ENCODE measurements at places on chromosomes 1 and 21.

DNA sequence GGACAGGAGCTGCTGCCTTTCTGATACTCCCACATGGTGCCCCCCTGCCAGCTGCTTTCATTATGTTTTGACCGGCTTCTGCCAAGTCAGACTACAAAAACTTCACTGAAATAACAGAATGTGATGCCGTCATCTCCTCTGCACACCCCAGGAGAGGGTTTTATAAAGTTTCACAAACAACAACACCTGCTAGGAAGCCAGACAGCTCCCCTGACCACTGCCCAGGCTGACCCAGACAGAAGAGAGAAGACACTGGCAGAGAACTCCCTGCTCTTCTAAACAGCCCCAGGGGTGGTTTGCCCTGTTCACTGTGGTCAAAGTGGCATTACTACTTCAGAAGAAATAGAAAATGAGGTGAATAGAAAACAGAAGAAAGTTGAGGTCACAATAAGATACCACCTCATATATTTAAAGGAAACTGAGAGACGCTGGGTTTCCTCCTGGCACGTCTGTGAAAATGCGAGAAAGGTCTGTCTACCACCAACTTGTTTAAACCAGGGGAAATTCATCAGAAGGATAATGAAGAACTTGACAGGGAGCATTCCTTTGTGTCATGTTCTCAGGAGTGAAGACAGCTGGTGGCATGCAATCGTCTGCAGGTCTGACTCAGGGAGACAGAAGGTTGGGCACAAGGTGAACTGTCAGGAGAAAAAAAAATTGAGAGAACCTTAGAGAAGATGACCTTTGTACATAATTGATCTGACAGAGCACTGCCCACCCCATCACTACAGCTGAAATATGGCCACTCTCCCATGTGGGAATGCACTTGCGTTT is 119.0 kb upstream of the NFIA start:
- peak; percentile 24 for DNase-seq

GRCh38 chr1:47967864-47968555 is 29.2 kb downstream of the TRABD2B start:
- DNase-seq = no peak

DNA sequence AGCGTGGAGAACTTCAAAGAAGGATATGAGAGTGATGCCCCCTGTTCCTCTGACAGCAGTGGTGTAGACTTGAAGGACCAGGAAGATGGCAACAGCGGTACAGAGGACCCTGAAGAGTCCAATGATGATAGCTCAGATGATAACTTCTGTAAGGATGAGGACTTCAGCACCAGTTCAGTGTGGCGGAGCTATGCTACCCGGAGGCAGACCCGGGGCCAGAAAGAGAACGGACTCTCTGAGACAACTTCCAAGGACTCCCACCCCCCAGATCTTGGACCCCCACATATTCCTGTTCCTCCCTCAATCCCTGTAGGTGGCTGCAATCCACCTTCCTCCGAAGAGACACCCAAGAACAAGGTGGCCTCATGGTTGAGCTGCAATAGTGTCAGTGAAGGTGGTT is 14.0 kb downstream of the CERS2 start:
- DNase-seq = no peak

- DNase-seq = peak; percentile 85
These were observed 16.1 kb downstream of the ENSA start for GRCh38 chr1:150613061-150613920.

- DNase-seq = peak; percentile 38
These were observed 155.1 kb downstream of the SIPA1L2 start for GRCh38 chr1:232474826-232475225.

DNA sequence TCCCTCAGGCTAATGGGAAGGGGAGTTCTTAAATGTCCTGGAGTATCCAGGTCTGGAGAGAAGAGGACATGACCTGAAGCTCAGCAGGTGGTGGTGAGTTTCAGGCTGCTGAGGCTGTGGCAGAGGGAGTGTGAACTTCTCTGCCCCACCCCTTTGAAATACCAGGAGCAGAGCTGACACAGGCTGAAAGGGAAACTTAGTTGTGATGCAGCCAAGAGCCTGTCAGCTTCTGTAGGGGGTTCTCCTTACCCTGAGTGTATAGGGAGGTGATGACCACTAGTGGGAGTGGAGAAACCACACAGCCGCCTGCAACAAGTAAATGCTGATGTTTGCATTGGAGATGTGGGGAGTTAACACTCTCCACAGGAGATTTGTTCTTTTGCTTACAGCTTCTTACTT is 152.3 kb downstream of the FCRL5 start:
- peak; percentile 82 for DNase-seq

- no peak for DNase-seq
These were observed 1.5 kb downstream of the ERI3 start for GRCh38 chr1:44353604-44354003.

DNA sequence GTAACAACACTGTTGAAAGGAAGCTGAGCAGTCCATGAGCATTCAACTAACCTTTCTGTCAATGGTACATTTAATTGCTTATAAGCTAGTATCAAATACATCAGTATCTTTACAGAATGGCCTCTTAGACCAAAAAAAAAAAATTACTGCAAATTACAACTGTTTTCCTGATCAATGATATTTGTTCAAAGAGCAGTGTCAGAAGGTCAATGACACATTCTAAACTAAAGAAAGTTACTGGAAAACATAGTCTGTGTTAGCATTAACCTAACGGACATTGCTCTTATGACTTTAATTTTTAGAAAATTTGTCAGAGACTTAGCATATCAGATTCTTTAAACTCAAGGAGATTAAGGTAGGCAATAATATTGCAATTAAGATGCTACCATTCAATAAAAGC is 162.5 kb downstream of the KCNT2 start:
- no peak for DNase-seq

- no peak for DNase-seq
These were observed 24.7 kb downstream of the INAVA start for GRCh38 chr1:200919386-200919785.

DNA sequence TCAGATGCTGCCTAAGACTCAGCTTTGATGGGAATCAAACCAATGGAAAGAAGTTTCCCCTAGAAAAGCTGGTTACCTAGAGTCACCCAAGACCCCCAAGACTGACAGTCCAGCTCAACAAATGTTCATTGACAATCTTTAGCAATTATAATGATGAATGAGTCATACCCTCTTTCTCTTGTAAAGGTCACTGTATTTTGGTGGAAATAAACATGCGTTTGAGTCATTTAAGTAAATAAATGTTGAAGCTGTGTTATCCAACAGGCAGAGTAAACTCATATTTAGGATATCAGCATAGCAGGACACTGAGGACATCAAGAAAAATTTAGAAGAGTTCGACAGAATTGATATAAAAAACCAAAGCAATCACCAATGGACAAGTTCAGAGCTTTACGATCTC is 295.9 kb downstream of the RGS7 start:
- DNase-seq = no peak

DNA sequence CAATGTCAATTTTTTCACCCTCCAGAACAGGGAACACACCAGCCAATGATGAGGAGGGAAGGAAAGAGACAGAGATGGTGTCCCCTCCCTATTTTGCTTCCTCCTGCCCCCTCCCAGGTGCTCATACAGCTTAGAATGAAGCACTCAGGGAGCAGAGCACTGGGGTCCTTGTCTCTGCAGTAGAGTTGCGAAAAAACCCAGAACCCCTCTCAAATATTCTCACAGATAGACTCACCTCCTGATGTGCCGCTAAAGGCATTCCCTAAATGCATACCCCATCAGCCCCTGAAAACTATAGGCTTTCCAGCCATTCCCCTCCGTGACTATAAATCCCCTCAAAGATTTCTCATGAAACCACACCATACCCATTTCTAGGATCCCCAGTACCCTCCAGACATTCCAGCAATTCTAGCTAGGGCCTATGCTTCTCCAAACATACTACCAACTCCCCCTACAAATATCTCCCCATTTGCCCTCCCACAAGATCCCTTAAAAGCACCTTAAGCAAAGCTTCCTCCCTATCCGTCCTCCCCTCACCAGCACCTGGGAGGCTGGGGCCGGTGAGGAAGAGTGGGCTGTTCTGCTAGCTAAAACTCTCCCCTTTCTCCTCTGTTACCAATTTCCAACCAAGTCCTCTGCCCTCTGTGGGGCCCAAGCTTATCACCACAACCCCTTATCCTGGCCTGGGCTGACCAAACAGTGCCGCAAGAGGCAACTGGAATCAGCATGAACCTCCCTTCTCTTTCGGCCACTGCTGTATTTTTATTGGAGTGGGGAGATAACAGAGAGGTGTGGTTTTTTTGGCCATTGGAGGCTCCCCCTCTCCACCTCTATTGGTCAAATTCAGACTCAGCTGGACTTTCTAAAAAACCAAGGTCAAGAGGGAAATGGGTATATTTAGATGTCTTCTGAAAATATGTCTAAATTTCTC is 54.7 kb downstream of the RHBG start:
- DNase-seq = no peak

GRCh38 chr1:169072945-169073725 is 33.4 kb upstream of the ATP1B1 start:
- DNase-seq = no peak
